Colonic mucosa (tissue), 4 donors: ENCODE measurements at places on chromosomes 2 and 18. TPM values are rescaled to one million over a fixed set of nuclear protein-coding genes. Genes with fewer than 3 reads are reported as not detected.
A peak's percentile ranks its signal among the peaks of the same experiment; 100 is the strongest.

DNA sequence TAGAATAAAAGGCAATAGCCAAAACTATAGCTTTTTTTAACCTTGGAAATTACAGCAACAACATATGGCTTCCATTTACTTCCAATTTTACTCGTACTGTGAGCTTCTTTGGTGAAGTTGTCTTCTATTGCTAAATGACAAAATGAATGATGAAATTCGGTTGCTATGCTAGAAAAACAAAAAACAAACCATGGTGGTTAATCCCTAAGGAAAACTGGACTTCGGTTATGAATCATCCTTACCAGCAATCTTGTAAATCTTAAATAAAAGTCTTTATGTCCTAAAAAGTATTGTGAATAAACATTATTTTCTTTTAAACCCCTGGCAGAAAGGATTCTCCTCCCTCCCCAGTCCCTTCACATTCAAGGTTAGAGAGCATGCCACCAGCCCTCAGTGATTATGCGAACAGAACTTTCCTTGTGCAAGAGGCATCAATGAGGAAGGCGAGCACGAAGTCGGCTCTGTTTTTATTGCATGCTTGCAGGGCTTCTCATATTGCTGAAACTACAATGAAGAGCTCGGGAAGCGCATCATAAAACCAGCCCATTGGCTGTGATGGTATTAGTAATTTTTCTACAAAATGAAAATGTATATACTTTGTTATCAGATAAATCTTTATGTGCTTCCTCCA is 62.9 kb downstream of the ZNF521 start:
- H3K27ac ChIP-seq = no peak overlapping the region
- no peaks in the 10 kb centered on the region for H3K27me3 ChIP-seq
- H3K4me3 ChIP-seq = no peak overlapping the region
- DNase-seq = no peak

- H3K27me3 ChIP-seq = no peaks in the 10 kb centered on the region
- H3K4me1 ChIP-seq = no peaks in the 10 kb centered on the region
- H3K4me3 ChIP-seq = no peak overlapping the region
- DNase-seq = no peak
These were observed 23.2 kb downstream of the PLCL1 start for GRCh38 chr2:197827618-197828017.

DNA sequence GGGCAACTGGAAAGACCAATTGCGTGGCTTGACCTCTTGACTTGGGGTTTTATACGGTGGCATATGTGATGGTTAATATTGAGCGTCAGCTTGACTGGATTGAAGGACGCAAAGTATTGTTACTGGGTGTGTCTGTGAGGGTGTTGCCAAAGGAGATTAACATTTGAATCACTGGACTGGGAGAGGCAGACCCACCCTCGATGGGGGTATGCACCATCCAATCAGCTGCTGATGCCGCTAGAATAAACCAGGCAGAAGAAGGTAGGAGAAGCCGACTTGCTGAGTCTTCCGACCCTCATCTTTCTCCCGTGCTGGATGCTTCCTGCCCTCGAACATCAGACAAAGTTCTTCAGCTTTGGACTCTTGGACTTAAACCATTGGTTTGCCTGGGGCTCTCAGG is 34.2 kb upstream of the YPEL5 start:
- no peak overlapping the region for H3K4me3 ChIP-seq
- no peaks in the 10 kb centered on the region for H3K27me3 ChIP-seq

DNA sequence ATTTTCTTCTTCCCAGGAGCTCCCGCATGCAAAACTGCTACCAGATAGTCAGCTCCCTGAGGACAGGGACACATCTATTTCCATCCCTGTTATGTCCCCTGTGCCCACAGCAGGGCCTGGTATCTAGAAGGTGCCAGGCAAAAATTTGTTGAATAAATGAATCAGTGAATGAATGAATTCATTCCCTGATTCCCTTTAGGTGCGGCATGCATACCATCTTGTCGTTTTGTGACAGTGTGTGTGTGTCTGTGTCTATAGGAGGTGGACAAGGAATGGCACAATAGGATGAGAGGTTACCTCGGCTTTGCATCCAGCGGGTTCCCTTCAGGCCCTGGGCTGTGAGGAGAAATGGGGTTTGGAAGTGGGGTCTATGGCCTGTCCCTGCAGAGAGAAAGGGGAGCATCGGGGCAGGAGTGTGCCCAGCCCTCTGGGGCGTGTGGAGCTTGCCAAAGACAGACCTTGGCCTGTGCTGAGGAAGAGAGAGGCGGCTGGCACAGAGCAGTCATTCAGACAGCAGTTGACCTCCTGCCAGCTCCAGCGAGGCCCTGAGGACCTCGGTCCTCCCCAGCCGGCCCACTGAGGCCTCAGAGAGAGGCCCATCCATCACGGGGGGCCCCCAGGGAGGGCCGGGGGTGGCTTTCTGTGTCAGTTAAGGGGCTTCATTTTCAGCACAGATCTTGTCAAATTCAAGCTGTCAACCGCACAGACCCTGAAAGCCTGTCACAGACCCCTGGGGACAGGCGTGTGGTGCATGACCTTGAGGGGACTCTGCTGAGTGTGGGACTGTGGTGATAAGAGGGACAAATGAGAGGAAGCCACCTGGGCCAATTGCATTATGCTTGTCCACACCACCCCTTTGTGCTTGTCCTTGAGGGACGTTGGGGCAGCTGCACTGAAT is 125.9 kb upstream of the CXCR4 start:
- H3K4me1 ChIP-seq = no peaks in the 10 kb centered on the region
- no peak overlapping the region for H3K27ac ChIP-seq
- no peaks in the 10 kb centered on the region for H3K27me3 ChIP-seq
- H3K36me3 ChIP-seq = no peaks in the 10 kb centered on the region
- no peak overlapping the region for H3K4me3 ChIP-seq

DNA sequence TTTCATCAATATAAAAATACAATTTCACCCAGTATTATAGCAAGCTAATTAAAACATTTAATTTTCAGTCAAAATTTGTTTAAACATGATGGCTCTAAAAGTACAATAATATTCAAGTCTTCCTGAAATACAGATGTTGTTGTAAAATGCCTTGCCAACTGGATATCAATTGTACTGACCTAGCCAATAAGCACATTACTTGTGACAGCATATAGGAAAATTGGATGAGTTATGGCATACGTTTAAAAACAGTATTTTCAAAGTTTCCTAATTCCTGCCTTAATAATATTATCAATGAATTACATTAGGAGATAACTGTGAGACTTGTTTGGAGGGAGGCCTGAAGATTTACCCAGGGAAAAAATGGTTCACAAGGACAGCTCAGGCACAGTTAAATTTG is 336.9 kb upstream of the CDH20 start:
- DNase-seq = no peak
- no peak overlapping the region for H3K4me3 ChIP-seq
- H3K27me3 ChIP-seq = no peaks in the 10 kb centered on the region
- no peak overlapping the region for H3K27ac ChIP-seq

DNA sequence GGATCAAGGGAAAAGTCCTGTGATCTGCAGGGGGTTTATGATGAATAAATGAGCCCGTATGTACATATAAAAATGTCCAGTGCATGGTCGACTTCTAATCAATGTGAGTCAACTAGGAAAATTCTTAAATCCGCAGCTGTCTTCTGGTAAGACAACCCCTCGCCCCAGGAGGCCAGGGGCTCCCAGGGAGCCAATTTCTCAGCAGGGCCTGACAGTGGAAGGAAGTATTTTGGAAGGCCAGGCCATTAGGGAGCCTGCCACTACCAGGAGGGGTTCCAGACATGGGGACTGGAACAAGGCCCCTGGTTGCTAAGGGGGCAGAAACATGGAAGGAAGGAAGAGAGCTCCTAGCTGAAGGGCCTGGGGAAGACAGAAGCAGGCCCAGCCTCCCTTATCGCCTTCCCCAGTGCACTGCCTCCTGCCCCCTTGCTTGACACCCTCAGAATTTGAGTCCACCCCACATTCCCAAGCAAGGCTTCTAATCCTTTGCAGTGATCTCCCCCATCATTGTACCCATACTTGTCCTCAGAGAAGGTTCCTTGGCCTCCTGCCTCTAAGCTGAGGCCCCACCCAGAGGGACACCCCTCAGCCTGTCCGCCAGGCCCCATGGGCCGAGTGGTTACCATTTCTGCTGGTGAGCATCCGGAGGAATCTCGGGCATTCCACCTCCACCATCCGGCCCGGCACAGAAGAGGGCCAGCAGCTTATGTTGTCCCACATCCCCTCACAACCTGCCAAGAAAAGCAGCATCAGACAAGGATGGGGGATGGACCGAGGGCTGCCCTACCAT is 45.9 kb downstream of the SCTR start:
- no peaks in the 10 kb centered on the region for H3K4me1 ChIP-seq
- no peak overlapping the region for H3K27ac ChIP-seq
- H3K36me3 ChIP-seq = no peaks in the 10 kb centered on the region
- no peaks in the 10 kb centered on the region for H3K27me3 ChIP-seq

GRCh38 chr2:3535794-3536681 is 16.7 kb upstream of the ADI1 start:
- peak overlapping the region; percentile 84 for H3K27ac ChIP-seq
- H3K4me1 ChIP-seq = no peaks in the 10 kb centered on the region
- H3K4me3 ChIP-seq = peak overlapping the region; percentile 12
- no peaks in the 10 kb centered on the region for H3K36me3 ChIP-seq
- H3K27me3 ChIP-seq = no peaks in the 10 kb centered on the region
- DNase-seq = peak; percentile 36

- no peak for DNase-seq
- peak overlapping the region; percentile 30 for H3K27ac ChIP-seq
- H3K36me3 ChIP-seq = no peaks in the 10 kb centered on the region
- no peaks in the 10 kb centered on the region for H3K27me3 ChIP-seq
These were observed 7.7 kb downstream of the MGAT5 start for GRCh38 chr2:134261398-134262131.

- no peaks in the 10 kb centered on the region for H3K36me3 ChIP-seq
- H3K4me1 ChIP-seq = no peaks in the 10 kb centered on the region
- no peak overlapping the region for H3K27ac ChIP-seq
- no peak for DNase-seq
These were observed 95.3 kb downstream of the EIPR1 start for GRCh38 chr2:3282056-3282998.

- H3K27me3 ChIP-seq = no peaks in the 10 kb centered on the region
These were observed 638.0 kb upstream of the ZEB2 start for GRCh38 chr2:145157741-145158591.

DNA sequence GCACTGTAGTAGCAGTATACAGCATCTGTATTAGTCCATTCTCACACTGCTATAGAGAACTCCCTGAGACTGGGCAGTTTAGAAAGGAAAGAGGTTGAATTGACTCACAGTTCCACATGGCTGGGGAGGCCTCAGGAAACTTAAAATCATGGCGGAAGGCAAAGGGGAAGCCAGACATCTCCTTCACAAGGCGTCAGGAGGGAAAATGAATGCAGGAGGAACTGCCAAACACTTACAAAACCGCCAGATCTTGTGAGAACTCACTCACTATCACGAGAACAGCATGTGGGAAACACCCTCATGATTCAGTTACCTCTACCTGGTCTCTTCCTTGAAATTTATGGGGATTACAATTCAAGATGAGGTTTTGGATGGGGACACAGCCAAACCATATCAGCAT is 25.4 kb downstream of the MAP4K4 start:
- no peak overlapping the region for H3K4me3 ChIP-seq
- H3K27ac ChIP-seq = no peak overlapping the region
- no peaks in the 10 kb centered on the region for H3K27me3 ChIP-seq
- H3K36me3 ChIP-seq = no peaks in the 10 kb centered on the region
- H3K4me1 ChIP-seq = no peaks in the 10 kb centered on the region

DNA sequence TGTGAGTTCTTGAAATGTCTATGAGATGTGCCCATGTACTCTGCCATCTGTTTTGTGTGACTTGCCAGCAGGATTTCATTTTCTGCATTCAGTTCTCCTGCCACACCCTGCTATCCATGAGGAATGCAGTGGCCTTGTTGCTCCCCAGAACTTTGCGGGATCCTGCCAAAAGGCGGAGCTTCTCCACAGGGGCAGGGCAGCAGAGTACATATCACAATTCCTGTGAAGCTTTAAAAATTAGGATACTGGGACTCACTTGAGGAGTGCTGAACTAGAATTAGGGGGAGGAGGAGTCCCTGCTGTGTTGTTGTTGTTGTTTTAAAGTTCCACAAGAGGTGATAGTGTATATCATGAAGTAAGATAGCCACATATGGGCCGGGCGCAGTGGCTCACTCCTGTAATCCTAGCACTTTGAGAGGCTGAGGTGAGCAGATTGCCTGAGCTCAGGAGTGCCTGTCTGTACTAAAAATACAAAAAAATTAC is 76.4 kb downstream of the TANC1 start:
- H3K27me3 ChIP-seq = no peaks in the 10 kb centered on the region
- no peak overlapping the region for H3K4me3 ChIP-seq
- DNase-seq = no peak
- H3K4me1 ChIP-seq = no peaks in the 10 kb centered on the region

GRCh38 chr2:20657522-20658235 is 6.8 kb upstream of the HS1BP3 start:
- no peak overlapping the region for H3K4me3 ChIP-seq
- no peak for DNase-seq
- no peaks in the 10 kb centered on the region for H3K4me1 ChIP-seq
- H3K27me3 ChIP-seq = peaks cover 10% of the 10 kb centered on the region
- H3K27ac ChIP-seq = no peak overlapping the region
- no peaks in the 10 kb centered on the region for H3K36me3 ChIP-seq

GRCh38 chr2:186771850-186772463 is 77.0 kb downstream of the ZSWIM2 start:
- no peaks in the 10 kb centered on the region for H3K4me1 ChIP-seq
- H3K27ac ChIP-seq = no peak overlapping the region
- no peak for DNase-seq
- H3K27me3 ChIP-seq = no peaks in the 10 kb centered on the region

DNA sequence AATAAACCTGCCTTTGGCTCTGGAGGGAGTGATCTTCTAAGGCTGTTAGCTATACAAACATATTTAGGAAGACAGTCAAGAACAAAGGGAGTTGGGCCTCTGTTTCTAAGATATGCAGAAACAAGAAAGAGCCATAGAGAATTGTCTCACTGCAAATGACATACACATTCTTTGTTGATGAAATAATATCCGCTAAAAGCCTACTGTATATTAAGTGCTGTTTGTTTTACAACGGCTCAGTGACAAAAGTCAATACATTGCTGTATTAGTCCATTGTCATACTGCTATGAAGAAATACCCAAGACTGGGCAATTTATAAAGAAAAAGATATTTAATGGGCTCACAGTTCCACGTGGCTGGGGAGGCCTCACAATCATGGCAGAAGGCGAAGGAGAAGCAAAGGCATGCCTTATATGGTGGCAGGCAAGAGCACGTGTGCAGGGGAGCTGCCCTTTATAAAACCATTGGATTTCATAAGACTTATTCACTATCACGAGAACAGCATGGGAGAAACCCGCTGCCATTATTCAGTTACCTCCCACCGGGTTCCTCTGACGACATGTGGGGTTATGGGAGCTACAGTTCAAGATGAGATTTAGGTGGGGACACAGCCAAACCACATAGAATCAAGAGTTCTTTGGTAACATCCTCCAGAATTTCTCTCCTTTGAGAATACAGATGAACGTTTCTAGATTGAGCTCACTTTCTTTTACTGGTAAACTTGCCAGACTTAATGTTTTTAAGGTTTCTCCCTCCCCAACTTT is 157.8 kb downstream of the PIK3C3 start:
- H3K36me3 ChIP-seq = no peaks in the 10 kb centered on the region
- H3K27ac ChIP-seq = no peak overlapping the region
- H3K4me1 ChIP-seq = peaks cover 6% of the 10 kb centered on the region
- DNase-seq = no peak
- no peak overlapping the region for H3K4me3 ChIP-seq
- no peaks in the 10 kb centered on the region for H3K27me3 ChIP-seq

PLCD4 gene
- 1.6 TPM for total RNA-seq

B3GNT7 gene
- 258 TPM for total RNA-seq

LBX2 gene
- total RNA-seq = 0.99 TPM

NEU2 gene
- total RNA-seq = not detected
